Activated CD8-positive, alpha-beta memory T cell treated with anti-CD3 and anti-CD28 coated beads for 1 hour (primary cell): ENCODE measurements at places on chromosomes 1 and 21.

DNA sequence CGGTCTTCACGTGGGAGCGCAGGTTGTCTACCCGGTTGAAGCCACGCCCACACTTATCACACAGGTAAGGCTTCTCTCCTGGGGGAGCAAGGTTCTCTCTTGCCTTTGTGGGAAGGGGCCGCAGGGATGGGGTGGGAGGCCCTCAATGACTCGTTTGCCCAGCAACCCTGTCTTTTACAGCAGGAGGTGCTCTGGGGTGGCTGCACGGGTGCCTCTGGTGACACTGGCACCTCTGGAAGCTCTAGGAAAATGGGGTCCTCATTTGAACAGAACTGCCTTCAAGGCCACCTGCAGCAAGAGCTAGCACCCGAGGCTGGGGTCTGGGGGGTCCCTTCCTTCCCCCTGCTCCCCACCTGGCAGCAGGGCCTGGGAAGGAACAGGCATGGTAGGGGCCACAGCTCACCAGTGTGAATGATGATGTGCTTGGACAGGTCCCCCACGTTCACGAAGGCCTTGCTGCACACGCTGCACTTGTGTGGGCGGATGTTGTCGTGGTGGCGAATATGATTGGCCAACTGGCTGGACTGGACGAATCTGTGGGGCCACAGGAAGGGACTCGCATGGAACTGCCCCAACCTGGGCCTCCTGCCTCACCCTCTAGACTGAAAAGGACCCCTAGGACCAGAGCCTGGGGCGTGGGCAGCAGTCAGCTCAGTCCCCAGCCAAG lies 33.1 kb downstream of the ZBTB17 start:
- DNase-seq = no peak

DNA sequence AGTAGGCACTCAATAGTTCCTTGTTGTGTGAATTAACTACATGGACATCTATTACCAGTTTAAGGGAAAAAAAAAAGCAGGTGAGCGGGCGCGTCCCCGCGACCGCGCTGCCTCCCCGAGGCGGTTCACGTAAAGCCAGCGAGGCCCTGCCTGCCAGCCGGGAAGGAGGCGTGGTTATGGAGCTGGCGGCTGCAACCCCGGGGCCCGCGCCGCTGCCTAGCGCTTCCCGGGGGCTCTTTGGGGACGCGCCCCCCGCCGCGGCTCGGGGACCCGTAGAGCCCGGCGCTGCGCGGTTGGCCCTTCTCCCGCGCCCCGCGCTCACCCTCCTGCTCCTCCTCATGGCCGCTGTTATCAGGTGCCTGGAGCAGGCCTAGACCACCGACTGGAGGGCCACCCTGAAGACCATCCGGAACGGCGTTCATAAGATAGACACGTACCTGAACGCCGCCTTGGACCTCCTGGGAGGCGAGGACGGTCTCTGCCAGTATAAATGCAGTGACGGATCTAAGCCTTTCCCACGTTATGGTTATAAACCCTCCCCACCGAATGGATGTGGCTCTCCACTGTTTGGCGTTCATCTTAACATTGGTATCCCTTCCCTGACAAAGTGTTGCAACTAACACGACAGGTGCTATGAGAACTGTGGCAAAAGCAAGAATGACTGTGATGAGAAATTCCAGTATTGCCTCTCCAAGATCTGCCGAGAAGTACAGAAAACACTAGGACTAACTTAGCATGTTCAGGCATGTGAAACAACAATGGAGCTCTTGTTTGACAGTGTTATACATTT lies 2.6 kb upstream of the CC2D1B start:
- peak; percentile 43 for DNase-seq

- DNase-seq = no peak
Observed at GRCh38 chr1:6976044-6976375, 190.8 kb downstream of the CAMTA1 start.

GRCh38 chr1:197320991-197321531 lies 53.0 kb downstream of the CRB1 start:
- DNase-seq = no peak

GRCh38 chr1:158121604-158122254 lies 59.0 kb upstream of the CD1D start:
- no peak for DNase-seq

GRCh38 chr1:67299296-67299695 lies 8.4 kb upstream of the IL12RB2 start:
- no peak for DNase-seq
